ENCODE measurements at places on chromosomes 4 and X.

GRCh38 chr4:53502094-53502493 lies 89.2 kb downstream of the LNX1 start:
- no peak for DNase-seq

- no peak for DNase-seq
Measured at GRCh38 chrX:39261446-39262147, 460.3 kb downstream of the MID1IP1 start.

GRCh38 chrX:53242310-53242709 lies 17.3 kb upstream of the KDM5C start:
- DNase-seq: no peak

DNA sequence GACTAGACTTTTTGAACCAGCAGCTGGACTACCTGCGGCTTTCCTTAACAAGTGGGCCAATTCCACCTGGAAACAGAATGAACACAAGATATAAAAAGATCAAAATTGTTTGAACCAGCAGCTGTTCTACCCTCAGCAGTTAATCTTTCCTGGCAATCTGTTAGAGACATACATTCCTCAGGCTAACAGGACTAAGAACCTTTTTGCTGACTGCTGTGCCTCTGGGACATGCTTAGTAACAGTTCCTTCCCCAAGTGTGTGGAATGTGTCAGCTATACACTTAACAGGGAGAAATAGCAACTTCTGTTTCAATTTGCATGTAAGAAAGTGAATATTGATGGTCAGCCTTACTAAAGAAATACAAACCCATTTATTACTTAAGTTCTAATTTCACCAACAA lies 554.4 kb downstream of the ARAP2 start:
- DNase-seq: no peak

- peak; percentile 3 for DNase-seq
Measured at GRCh38 chr4:147160908-147161513, 215.3 kb upstream of the TTC29 start.

- DNase-seq: no peak
Measured at GRCh38 chrX:77967631-77968030, 1.8 kb downstream of the PGAM4 start.

Data from GM12864 (cell line).